Stimulated activated effector memory CD8-positive, alpha-beta T cell treated with anti-CD3 and anti-CD28 coated beads, Interleukin-12 subunit alpha, Interleukin-12 subunit beta, amount 100 ng/mL, for 72 hours (primary cell): ENCODE measurements at places on chromosomes 13 and 19.

DNA sequence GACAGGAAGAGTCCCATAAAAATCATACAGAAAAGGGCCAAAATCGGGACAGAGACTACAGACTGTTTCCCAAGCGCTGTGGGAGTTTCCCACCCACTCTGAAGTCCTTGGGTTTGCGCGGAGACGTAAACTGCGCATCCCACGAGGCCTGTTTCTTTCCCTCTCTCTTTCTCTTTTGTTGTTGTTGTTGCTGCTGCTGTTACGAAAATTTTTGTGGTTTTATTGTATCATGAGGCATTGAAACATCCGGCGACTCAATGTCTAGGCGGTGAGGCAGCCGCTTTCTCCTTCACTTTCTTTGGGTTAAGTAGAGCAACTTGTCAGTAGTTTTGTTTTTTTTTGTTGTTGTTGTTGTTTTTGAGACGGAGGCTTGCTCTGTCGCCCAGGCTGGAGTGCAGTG, 1.6 kb upstream of the PPP1R12C start:
- DNase-seq: no peak

DNA sequence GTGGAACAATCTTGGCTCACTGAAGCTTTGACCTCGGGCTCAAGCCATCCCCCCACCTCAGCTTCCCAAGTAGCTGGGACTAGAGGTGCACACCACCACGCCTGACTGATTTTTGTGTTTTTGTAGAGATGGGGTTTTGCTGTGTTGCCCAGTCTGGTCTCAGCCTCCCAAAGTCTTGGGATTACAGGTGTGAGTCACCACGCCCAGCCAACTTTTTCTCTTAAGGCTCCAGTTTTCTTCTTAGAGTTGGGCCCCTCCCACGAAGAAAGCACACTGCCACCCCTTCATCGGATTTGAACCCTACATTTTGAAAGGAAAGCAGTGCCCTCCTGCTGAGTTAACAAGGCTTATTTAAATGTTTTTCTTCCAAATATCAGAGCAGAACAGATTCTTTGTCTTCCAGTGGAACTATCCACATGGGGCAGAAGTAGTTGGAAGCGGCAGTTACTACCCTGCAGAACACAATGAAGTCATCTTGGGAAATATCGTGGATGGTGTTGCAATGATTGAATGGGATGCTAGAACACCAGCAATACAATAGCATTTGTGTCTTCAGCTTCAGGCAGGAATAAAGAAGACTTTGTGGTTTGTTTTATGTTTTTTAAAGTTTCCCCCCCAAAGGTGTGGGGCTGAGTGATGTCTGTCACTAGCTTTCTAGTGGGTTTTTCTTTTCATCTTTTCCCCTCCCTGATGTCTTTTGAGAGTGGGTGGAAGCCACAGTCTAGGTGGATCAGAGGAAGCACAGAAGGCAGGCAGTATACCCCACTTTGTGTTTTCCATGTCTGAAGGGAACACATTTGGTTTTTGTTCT, 8.9 kb downstream of the ACTN4 start:
- DNase-seq: no peak

GRCh38 chr19:2055931-2056836, 5.1 kb upstream of the MKNK2 start:
- no peak for DNase-seq

DNA sequence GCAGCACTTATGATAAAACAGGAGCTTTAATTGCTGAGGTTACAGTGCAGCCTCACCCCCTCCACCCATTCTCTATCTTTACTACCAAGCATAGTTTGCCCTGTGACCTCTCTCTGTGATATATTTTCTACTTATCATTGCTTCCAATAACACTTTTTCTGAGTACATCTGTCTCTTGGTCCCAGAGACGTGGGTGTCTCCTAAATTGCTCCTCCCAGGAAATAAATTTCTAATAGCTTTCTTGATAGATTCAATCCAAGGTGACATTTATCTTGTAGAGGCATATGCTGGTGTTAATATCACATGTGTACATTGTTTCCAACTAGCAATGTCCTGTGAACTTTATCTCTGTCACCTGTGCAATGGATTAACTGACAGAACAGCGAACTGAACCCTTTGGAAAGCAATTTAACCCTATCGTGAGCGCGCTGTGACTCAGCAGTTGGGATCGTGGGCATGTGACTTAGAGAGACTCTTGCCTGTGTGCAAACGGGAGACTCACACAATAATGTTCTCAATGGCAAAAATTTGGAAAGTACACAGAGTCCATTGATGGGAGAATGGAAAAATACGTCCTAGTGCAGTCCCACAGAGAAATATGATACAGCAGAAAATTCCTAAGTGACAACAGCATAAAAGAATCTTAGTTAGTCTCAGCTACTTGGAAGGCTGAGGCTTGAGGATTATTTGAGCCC, 7.0 kb upstream of the MAP2K2 start:
- no peak for DNase-seq

- no peak for DNase-seq
These were observed 1180.7 kb upstream of the SLC10A2 start for GRCh38 chr13:104246955-104247354.

GRCh38 chr19:18086590-18087138, at the start of gene IL12RB1:
IL12RB1 (minus strand) TSS chr19:18086934; CDS start chr19:18086823, 111 bp downstream.
- peak; percentile 76 for DNase-seq
